ENCODE measurements at places on chromosomes 5 and 9.

DNA sequence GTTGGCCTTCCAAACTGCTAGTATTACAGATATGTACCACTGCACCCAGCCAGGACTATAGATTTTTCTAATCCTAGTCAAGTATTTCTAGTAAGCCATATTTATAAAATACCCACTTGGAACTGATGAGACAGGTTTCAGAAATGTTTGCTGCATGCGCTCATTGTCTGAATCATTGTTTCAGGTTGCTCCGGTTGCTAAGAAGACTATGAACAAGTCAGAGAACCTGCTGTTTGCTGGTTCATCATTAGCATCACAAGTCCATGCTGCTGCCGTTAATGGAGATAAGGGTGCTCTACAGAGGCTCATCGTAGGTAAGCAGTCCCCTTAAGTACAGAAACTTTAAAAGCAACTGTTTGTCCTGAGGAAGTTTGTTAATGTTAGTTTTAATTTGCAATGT lies 5.3 kb downstream of the INVS start:
- DNase-seq: no peak

GRCh38 chr5:1759378-1759970 lies 40.2 kb downstream of the MRPL36 start:
- DNase-seq: peak; percentile 25

DNA sequence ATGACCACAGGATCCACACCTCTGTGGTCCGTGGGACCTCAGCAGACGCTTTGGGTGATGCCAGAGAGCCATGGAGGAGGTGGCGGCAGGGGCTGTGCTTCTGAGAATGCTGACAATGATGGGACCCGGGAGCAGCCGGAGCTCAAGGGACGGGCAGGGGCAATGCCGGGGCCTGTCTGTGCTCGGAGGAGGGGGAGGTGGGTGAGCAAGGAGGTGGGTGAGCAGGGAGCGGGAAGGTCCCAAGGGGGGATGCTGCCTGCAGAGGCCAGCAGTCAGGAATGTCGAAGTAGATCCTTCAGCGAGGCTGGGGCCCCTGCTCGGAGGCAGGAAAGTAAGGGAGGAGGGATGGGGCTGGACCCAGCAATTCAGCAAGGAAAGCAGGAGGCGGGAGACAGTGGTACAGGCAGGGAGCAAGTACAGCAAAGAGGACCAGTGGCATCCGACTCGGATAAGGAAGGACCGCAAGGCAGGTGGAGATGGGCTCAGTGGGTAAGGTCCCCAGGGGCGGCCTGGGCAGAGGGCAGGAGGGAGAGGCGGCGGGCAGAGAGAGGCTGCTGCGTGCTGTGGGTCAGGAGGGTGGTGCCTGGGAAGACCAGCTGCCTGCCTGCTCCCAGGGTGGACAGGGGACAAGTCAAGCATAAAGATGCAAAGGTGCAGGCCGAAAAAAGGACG lies 49.0 kb downstream of the ADAMTS2 start:
- no peak for DNase-seq

DNA sequence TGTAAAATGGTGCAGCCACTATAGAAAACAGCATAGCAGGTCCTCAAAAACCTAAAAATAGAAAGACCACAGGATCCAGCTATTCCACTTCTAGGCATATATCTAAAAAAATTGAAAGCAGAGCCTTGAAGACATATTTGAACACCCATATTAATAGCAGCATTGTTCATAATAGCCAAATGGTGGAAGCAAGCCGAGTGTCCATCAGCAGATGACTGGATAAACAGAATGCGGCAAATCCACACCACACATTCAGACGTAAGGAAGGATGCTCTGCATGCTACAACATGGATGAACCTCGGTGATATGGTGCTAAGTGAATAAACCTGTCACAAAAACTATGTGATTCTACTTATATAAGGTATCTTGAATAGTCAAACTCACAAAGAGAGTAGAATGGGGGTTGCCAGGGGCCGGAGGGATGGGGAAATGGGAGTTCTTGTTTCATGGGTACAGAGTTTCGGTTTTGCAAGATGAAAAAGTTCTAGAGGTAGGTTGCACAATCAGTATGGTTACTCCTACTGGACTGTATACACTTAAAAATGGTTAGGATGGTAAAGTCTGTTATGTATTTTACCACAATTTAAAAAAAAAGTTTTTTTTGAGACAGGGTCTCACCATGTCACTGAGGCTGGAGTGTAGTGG lies 17.1 kb upstream of the HSD17B3 start:
- DNase-seq: no peak

DNA sequence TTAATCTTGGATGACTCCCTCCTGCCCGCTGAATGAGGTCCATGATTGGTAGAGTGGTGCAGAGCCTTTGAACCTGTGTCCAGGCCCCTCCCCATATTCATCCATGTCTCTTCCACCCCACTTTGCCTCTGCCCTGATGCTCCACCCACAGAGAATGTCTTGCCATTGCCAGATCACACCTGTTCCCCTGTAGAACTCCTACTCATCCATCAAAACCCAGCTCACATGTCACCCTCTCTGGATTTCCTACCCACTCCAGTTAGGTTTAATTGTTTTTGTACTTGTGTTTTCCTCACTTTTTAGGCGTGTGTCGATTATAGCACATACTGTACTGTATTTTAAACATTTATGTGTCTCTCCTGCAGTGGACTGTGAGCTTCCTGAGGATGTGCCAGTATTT lies 107.0 kb upstream of the CTSL start:
- no peak for DNase-seq

DNA sequence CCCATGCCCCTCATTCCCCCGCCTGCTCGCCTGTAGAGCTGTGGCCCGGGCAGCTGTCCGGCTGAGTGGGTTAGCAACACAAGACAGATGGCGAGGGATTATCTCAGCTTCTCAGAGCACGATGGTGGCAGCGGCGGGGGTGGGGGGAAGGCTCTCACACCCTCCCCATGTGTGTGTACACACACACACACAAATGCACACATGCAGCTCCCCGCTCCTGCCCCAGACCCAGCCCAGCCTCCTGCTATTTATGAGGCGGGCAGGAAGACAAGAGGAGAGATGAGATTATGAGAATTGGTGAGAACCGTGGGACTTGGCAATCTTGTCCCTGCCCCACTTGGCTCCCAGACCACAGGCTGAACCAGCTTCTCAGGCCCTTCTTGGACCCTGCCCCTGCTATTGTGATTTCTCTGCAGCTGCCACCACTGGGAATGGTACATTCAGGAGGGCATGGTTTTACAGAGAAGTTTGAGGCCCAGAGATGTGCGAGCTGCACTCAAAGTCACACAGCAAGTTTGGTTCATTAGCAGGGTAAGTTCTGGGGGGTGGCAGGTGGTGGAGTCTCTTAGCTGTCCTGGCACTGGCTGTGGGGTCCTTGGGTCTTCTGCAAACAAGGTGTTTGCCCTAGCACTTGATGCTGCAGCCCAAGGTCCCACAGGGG lies 51.0 kb upstream of the PSD2 start:
- no peak for DNase-seq
